ENCODE measurements at places on chromosomes 4 and X.

- DNase-seq, result no peak
Measured at GRCh38 chr4:158914218-158914617, 145.4 kb downstream of the FNIP2 start.

DNA sequence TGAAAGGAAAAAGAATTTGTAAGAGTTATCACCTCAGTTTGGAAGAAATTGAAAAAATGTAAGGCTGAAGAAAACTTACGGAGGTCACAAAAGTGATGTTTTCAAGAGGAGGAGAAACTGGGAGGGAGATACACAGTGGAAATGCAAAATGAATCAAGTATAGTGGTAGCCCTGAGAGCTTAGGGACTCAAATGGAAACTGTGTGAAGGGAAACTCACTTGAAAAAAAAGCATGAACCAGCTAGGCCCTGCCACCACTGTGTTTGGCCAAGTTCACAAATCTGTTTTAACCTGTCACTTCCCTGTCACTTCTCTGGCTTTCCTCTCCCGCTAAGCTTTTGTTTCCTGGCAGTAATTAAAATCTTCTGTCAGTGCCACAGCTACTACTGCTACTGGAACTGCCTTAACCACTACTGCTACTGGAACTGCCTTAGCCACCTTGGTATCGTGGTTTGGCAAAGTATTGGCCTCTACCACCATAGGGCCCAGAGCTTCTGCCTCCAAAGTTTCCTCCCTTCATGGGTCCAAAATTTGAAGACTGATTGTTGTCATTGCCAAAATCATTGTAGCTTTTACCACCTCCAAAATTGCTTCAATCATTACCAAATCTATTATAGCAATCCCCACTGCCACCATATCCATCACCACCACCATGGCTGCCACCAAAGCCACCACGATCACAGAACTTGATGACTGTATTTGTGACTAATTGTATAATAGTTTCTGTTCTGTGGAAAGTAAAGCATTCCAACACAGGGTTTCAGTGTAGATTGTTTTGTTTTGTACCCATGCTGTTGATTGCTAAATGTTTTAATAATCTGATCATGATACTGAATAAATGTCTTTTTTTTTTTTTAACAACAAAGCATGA lies 41.5 kb downstream of the SMARCA5 start:
- DNase-seq, result no peak

GRCh38 chr4:2320152-2320551 lies 58.2 kb upstream of the MXD4 start:
- no peak for DNase-seq

DNA sequence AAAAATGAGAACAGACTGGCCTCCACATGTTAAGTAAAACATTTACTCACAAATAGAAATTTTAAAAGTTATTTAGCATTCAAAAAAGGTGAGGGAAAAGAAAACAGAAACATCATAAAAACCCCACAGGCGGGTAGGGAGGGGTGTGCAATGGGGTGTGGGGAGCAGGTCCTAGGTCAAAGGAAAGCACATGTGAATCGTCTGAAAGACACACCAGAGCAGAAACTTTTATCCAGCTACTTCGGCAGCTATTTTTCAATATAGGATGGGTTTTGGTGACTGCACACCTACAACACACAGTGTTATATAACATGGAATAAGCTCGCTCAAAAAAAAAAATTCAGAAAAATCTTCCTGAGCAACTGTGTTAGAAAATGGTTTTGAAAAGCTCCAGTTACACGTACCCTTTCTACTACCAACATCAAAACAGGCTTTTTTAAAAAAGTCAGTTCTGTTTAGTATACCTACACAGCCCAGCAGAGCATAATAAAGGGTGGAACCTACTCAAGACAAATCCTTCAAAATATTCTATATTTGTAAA lies 1.6 kb downstream of the OTUD4 start:
- DNase-seq, result no peak

GRCh38 chrX:133171962-133172708 lies 46.0 kb downstream of the TFDP3 start:
- no peak for DNase-seq

DNA sequence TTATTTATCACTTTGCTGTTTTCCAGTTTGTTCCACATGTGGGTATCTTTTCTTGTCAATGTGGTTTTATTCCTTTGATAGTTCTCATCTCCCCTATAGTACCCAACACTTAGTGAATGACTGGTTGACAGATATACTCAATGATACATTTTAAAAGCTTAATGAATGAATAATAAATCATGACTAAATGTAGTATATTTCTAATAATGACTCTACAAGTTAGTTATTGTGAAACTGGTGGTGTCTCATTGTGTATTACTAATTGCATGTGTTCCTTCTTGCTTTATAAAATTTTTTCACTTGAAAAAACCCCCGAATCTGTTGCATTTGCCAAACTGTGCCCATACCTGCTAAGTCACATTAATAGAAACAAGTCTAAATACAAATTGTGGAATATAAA lies 95.4 kb downstream of the MBNL3 start:
- DNase-seq, result no peak

GRCh38 chrX:47796433-47796906 lies 40.2 kb upstream of the ZNF81 start:
- DNase-seq, result no peak

DNA sequence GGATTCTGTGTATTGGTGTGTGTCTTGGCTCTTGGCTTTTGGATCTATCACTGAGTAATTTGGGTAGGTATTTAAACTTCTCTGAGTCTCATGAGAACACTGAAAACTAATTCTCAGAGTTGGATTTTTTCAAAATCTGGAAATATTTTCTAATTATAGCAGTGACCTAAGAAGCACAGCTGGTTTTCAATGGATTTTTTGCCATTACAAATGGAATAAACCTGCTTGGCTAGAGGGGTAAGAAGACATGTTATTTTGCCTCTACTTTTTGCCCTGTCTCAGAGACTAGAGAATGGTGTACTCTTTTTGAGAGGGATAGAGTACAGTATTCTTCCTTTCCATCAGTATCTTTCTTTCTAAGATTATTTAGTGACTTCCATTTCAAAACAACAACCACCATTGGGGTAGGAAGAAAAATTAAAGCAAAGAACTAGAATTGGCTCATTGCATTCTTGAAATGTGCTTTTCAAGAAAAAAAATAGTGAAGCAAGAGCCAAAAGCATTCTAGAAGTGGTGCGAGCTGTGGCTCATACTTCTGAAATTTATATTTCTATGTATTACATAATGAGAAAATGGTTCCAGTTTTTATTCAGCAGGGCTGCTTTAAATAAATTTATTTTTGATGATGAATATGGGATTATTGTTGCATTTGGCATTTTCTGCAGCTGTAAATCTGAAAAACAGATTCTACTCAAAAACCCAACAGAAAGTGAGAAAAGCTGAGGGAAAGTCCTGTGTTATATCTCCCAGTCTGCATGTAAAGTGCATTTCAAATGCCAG lies 850.2 kb upstream of the SLIT2 start:
- no peak for DNase-seq

DNA sequence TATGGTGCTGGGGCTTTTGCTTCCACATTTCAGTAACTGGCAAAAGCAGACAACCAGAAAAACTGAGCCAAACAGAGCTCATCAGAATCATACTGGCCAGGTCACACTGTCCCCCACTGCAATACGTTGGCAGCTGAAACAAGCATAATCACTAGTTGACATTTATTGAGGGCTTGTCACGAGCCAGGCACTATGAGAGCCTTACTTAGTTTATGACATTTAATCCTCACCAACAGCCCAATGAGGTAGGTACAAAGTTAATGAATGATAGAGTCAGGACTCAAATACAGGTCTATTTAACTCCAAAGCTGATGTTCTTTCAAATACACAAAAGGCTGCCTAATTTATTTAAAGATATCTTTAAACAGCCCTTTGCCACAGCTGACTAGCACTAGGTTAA lies 174.0 kb upstream of the MBNL3 start:
- no peak for DNase-seq

DNA sequence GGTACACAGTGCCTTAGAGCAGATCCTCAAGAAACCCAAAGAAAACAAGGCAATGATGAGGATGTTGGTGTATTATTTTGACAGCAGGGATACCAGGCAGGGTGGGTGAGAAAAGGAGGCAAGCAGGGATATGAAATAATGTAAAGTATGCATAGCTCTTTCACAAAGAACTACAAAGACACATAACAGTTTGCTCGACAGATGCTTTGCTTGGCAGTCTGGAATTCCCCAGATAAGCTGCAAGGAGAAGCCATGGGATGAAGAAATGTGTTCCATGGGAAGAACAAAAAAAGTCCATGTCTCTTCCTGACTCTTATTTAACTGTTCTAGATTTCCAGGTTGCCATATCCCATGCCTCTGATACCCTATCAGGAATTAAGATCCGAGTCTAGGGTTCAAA lies 75.4 kb downstream of the FAM13A start:
- no peak for DNase-seq

DNA sequence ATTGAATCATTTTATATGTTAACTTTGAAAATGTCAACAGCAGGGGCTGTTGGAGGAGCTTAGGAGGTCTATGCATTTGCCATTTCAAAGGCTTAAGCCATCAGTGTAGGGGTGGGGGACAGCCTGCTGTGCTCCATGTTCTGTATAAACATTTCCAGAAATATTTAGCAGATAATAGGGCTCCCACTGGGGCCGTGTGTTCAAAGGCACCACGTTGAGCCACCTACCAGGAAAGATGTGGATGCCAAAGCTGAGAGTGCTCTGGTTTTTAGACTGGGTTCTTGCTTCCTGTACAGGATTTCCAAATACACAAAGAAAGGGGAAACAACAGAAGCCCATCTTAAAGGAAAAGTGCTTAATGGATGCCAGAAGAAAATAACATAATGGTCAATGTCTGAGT lies 219.5 kb downstream of the CENPC start:
- DNase-seq, result no peak

- DNase-seq, result no peak
Measured at GRCh38 chr4:18111081-18111480, 89.5 kb upstream of the LCORL start.

All from stimulated activated CD8-positive, alpha-beta memory T cell treated with anti-CD3 and anti-CD28 coated beads, Interleukin-4, amount 100 ng/mL, for 1 hour (primary cell).